ENCODE measurements at places on chromosomes 1 and 21.

DNA sequence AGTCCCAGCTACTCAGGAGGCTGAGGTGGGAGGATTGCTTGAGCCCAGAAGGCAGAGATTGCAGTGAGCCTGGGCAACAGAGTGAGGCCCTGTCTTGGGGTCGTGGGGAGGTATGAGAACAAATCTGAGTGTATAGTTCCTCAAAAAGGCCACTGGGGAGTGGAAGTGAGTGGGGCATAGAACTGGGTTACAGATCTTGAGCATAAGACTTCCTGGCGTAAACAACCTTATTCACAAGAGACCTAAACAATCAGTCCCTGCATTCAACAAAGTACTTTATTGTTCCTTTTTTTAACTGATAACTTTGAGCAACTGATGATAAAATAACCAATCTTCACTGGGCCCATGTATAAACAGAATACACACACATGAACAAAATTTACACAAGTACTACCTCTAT, 72.7 kb upstream of the MUTYH start:
- DNase-seq, result no peak

DNA sequence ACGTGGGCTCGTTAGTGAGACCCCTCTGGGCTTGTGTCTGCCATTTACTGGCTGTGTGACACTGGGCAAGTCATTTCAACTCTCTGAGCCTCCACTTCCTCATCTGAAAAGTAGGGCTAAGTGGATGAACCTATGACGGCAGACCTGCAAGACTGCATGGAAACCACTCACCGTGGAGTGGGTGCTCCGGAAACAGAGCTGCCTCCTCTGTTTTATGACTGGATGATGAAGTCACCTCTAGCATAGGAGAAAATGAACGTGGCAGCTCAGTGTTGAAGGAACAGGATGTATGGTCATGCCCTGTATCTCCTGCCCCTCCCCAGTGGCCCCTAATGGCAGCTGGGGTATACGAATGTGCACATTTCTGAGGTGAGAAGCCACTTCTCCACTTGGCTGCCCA, 40.5 kb downstream of the STPG1 start:
- DNase-seq, result no peak

DNA sequence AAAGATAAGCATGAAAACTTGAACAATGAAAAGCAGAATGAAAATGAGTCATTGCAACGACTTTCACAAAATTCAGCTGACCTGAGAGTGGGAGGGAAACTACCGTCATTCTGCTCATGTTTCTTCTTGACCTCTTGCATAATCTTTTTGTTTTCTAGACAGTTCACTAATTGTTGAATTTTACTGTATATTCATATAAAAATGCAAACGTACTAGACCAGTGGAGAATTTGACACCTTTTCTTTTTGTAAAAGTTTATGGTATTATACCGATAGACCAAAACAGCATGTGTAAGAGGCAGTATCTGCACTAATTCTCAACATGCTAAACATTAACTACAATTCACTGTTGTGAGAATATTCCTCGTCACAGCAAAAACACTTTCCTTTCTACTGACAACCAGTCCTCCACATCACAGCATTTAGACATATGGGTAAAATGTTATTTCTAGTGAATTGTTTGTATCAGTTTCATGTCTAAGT, 137.8 kb downstream of the GREM2 start:
- DNase-seq, result no peak

GRCh38 chr1:24043345-24044032, 63.4 kb upstream of the SRSF10 start:
- DNase-seq, result no peak

GRCh38 chr1:22238356-22239224, 95.7 kb upstream of the WNT4 start:
- DNase-seq, result no peak

- no peak for DNase-seq
Observed at GRCh38 chr1:205421798-205422197, at the start of gene LEMD1. Gene LEMD1 (minus strand): TSS chr1:205422056. CDS start chr1:205420536, 1,520 bp downstream.

- DNase-seq, result no peak
Observed at GRCh38 chr1:3727825-3728776, 24.1 kb upstream of the CCDC27 start.

DNA sequence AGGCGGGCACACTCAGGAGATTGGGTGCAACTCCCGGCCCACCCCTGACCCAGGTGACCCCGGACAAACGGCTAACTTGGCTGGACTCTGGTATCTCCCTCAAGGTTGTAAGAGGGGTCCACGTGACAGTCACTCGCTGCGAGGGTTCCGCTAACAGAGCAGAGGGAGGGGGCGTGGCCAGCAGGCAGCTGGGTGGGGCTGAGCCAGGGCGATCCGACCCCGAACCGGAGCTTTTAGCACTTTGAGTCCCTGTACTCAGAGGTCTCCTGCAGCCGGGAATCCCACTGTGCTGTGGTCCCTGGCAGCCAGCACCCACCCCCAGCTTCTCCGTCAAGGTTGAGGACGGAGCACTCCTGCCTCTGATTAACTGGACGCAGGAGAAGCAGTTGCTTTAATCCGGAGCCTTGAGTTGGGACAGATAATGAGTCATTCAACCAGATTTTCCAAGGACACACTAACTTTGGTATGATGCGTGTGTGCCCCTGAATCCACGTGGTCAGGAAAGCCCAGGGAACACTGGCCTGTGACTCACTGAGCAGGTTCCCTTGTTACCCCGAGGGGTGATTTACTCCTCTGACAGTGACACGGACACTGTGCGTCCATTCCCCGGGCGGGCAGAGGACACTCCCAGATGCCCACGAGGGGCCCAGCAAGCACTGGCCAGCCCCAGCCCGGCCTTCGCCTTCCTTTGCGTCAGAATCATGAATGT, 16.8 kb downstream of the TRPM2 start:
- DNase-seq, result no peak

GRCh38 chr1:17912491-17912890, 157.4 kb downstream of the ACTL8 start:
- DNase-seq, result no peak

DNA sequence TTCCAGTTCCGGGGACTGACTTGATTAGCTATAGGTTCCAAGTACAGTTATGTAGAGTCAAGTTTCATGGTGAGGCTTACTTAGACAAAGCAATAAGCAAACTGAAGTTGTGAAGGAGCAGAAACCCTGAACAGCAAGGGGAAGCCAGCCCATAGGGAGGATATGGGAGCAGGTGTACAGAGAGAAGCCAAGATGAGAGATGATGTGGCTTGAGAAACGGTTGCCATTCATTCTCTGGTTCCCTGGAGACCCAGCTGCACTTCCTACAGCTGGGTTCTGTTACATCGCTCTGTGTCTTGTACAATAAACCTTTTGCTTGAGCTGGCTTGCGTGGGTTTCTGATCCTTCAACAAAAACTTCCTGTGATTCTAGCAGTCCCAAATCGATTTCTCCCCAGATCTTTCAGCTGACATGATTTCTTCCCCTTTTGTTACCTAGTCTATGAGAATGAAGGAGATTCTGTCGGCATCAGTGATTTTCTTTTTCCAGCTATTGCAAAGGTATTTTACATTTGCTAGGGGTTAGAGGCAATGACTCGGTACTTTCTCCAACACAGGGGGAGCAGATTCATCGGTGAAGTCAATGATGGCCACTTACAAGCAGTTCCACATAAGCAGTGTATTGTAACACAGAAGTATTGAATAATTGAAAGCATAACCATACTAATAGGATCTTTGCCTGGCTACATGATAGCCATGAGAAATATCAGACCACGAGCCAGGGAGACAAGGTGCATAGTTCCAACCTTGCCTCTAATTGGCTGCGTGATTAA, 67.3 kb downstream of the URB2 start:
- DNase-seq, result no peak

GRCh38 chr1:22064751-22065402, 12.4 kb downstream of the CDC42 start:
- DNase-seq, result no peak

Data from stimulated activated naive CD8-positive, alpha-beta T cell treated with anti-CD3 and anti-CD28 coated beads, Interleukin-15, Interleukin-2, amounts not matched to agents 100 U/mL and 50 U/mL, for 24 hours (primary cell).